ENCODE measurements at places on chromosomes 13 and 19.

DNA sequence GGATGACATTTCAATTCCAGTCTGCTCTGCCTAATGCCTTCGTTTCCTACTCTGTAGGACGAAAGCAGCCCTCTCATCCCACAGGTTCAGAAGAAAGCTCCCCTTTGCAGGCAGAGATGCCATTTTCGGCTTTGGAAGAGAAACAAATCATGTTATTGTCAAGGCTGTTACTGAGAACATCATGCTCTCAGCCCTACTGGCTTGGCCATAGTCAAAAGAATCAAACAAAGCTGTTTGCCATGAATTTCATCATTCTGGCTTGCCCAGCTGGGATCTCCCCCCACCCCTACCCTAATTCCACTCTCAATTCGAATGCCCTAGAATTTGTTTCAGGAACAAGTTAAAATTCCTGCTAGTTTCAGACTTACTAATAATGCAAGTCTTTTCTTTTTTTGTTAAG lies 162.3 kb upstream of the SERP2 start:
- no peak for DNase-seq

DNA sequence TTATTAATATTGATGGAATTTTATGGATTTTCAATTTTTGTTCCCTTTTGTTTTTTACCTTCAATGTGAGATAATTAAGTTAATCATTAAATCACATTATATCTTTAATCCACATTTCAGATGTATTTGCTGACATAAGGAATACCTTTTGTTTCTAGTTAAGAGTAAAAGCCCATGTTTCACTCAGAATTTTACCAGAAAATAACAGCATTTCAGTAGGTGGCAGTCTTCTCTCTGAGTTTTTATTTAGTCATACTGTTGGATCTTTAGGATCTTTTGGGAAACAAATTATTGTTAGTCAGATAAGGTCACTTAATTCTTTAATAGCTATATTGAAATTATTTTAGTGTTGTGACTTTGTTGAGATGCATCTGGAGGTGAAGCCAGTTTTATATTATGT lies 67.9 kb downstream of the NDFIP2 start:
- DNase-seq = no peak

- no peak for DNase-seq
Measured at GRCh38 chr19:17778968-17779929, 15.7 kb upstream of the B3GNT3 start.

DNA sequence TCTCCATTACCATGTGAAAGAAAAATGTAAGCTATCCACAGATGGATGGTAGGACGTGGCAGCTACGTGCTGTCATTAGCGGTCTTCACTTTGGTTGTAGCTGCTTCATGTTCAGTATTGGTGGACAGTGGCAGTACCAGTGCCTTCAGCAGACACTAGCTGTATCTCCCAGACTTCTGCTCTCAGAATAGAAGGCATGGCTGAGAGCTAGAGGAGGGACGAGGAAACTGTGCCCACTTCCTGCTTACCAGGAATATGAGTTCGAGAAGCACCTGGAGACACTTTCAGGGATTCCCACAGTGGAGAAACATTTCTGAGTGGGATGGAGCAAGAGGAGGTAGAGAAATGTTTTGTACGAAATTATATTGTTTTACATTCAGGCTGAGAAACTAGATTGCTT lies 6.9 kb upstream of the SHISA2 start:
- DNase-seq = no peak

DNA sequence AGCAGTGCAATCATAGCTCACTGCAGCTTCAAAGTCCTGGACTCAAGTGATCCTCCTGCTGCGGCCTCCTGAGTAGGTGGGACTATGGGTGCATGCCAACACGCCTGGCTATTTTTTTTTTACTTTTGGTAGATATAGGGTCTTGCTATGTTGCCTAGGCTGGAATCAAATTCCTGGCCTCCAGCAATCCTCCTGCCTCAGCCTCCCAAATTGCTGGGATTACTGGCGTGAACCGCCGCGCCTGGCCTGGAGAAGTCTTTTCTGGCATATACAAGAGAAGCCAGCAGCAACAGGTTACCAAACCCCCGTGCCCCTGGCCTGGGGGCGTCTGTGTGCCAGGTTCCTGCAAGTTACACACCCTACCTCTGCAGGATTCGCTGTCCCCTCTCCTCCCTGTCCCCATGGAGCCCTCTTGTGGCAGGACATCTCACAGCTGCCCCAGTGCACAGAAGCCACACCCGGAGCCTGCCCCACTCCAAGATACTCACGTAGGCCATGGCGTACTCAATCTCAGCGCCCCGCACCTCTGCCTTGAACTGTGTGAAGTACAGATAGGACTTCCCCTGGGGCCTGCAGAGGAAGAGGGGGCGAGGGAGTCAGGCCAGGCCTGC lies 9.9 kb downstream of the MYDGF start:
- DNase-seq = no peak

- no peak for DNase-seq
Measured at GRCh38 chr13:21905486-21905885, 234.6 kb downstream of the FGF9 start.

GRCh38 chr13:76795701-76796695 lies 90.2 kb downstream of the KCTD12 start:
- DNase-seq = no peak
